ENCODE measurements at places on chromosomes 16 and 17.

GRCh38 chr16:78606545-78606944 is 507.1 kb downstream of the WWOX start:
- DNase-seq: no peak

DNA sequence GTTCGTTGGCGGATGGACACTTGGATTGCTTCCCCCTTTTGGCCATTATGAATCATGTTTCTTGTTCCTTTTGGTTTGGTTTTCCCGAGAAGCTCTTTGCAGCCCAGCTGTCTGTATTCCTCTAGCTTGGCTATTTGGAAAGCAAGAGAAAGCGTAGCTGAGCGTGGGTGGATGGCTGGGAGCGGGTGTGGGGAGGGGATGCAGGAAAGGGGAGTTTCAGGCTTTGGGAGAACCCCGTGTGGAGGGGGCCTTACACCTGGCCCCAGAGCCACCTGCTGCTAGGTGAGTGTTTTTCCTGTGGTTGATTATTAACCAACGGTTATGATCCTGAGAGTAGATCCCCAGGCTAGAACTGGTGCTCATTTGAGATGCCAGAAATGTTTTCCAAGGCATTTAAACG is 103.7 kb downstream of the RAP1GAP2 start:
- DNase-seq: no peak

GRCh38 chr17:40598619-40599467 is 33.6 kb upstream of the CCR7 start:
- DNase-seq: peak; percentile 87

DNA sequence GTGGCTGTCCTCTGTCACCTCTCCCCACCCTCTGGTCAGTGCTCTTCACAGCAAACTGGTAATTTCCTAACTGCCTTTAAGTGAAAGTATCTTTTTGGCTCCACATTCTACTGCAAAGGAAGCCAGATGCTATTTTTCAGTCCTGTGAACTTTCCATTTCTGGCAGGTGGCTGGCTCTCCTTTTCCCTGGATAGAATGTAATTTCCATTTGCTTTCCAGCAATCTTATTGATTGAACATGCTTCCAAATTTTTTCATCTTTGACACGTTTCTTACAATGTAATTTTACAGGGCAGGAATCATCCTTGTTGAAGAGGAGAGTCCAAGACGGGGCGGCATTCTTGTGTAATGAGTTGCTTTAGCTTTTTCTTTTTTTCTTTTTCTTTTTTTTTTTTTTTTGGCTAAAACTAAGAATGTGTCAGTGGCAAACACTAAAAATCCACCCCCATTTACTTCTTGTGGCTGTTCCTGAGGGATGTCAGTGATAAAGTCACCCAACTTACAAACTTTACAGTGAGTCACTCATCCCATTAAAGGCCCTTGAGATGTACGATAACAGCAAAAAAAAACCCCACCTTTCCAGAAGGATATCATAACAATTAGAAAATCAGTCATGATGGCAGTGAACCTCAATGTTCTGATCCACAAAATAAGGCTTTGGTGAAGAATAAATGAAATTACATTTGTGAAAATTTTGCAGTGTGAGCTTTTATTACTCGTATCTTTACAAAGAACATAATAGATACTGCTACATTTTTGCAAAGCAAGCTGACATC is 29.4 kb upstream of the PRKCA start:
- DNase-seq: no peak
